ENCODE measurements at places on chromosomes 16 and 17. TPM values are rescaled to one million over a fixed set of nuclear protein-coding genes. Genes with fewer than 3 reads are reported as not detected.

The B4GALNT2 gene
- total RNA-seq, result 0.05 TPM

The STH gene
- total RNA-seq, result not detected

The C1QTNF8 gene
- total RNA-seq, result not detected

The KCNG4 gene
- not detected for total RNA-seq

The CLEC19A gene
- total RNA-seq, result not detected

The LRRC75A gene
- 1.6 TPM for total RNA-seq

The KRTAP2-3 gene
- total RNA-seq, result not detected

The KANSL1 gene
- total RNA-seq, result 96.7 TPM

The ITGB4 gene
- total RNA-seq, result 2.7 TPM

The CISD3 gene
- 39.2 TPM for total RNA-seq
